ENCODE measurements at places on chromosomes 2 and 18.

GRCh38 chr2:216491793-216492596, 6.6 kb upstream of the RPL37A start:
- no peak for DNase-seq

DNA sequence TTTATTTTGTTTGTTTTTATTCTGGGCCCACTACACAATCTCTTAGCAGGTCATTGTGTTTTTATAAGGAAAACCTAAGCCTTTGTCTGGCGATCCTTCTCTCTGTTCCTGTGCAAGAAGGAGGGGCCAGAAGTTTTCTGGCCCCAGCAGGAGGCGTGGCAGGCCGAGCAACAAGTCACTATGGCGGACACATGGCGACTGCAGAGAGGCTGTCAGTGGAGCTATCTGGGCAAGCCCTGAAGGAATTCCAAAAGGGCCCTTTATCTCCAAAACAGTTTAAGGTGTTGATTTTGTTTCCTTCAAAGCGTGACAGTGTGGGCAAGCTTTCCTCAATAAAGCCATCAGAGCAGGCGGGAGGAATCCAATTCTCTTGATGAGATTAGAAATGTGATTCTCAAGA, 118.8 kb upstream of the CTAGE1 start:
- DNase-seq = no peak

DNA sequence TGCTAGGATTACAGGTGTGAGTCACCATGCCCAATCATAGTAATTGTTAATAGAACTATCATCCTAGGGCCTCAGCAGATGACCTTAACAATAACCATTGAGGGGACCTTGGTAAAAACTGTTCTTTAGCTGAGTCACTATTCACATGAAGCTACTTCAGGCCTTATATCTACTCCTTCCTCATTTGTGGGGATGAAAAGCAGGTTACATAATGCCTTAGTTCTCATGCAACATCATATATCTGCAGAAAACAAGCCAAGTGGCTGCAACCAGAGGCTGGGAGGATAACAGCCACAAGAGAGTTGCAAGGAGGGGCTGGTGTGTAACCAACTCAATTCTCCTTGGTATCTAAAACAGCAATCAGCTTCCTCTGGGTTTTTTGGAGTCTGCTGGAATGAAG, 445.4 kb downstream of the NBAS start:
- no peak for DNase-seq

- no peak for DNase-seq
Observed at GRCh38 chr2:20999906-21000645, 43.8 kb downstream of the APOB start.

DNA sequence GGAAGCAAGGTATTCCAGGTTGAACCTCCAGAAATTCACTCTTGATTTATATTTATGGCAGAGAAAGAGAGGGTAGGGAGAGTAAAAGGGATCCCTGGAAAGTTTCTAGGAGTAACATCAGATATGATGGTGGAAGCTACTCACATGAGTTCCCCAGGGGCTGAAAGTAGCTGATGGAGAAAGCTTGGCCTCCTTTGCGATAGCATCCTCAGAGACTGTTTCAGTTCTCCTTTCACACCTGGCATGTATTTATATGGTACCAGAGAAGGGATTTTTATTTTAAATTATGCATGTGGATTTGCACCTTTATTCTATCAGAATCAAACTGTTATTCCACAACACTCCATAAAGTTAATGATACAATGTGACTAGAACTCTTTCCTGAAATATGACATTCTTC, 126.3 kb upstream of the OSR1 start:
- no peak for DNase-seq

GRCh38 chr18:62138461-62139235, 48.2 kb downstream of the PIGN start:
- DNase-seq = no peak

DNA sequence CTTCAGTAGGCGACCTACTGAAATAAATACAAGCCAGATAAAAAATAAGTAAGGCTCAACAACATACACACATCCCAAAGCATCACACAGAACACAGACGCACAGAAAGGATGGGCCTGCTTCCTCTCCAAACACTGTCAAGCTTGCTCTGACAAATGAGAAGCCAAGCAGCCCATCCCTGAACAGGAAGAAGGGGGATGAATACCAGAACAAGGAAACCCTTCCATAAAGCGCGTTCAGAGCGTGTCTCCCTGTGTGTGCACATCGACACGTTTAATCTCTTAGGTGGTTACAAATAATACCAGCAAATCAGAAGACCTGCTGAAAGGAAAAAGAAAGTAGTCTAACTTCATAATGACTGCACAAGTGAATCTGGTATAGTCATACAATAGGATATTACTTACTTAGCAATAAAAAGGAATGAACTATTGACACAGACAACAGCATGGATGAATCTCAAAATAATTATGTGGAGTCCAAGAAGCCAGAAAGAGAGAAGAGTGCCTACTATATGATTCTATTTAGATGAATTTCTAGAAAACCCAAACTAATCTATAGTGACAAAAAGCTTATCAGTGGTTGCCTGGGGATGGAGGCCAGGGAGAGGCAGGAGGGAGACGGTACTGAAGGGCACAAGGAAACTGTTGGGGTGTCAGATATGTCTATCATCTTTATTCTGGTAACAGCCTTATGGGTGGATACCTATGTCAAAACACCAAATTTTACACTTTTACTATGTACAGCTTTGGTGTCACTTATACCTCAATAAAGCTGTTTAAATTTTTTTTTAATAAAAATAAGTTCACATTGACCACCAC, 26.8 kb downstream of the MBOAT2 start:
- DNase-seq = no peak

DNA sequence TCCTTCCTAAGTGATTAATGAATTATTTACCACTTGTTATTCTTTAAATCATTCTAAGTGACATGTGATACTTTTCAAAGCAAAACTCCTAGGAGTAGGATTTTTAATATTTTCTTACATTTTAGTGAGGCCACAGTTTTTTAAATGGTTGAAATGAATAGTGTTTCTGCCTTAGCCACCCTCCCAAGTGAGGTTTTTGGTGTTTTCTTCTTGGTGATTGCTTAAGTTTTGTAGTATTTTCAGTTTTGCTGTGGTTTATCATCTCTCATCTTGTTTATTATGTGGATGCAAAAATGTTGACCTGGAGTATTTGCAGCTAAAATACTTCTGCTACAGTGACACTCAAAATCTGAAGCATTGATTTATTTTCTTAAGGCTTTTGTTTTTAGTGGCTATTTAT, 9.8 kb downstream of the AFTPH start:
- no peak for DNase-seq

DNA sequence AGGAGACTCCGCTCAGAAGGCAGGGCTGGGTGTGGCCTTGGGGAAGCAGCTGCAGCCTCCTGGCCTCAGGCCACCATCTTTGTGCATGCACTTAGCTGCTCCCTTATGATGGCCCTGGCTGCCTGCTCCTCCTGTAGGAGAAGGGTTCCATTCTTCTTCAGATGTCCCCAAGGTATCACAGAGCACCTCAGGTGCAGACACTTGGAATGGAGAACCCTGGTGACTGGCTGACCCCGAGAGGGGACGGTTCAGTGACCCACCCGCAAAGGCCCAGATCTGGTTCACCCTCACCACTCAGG, 9.6 kb downstream of the GPAT2 start:
- DNase-seq = no peak

GRCh38 chr18:43572163-43572562, 294.9 kb upstream of the SYT4 start:
- DNase-seq = no peak

All from NCI-H1048 (cell line).